Ecto neural progenitor cell (in vitro differentiated cells): ENCODE measurements at places on chromosomes 11 and 22.

GRCh38 chr11:63687845-63688244 lies 6.5 kb downstream of the RTN3 start:
- no peak for DNase-seq

GRCh38 chr11:57363131-57364080 lies 17.5 kb downstream of the PRG3 start:
- DNase-seq: no peak

DNA sequence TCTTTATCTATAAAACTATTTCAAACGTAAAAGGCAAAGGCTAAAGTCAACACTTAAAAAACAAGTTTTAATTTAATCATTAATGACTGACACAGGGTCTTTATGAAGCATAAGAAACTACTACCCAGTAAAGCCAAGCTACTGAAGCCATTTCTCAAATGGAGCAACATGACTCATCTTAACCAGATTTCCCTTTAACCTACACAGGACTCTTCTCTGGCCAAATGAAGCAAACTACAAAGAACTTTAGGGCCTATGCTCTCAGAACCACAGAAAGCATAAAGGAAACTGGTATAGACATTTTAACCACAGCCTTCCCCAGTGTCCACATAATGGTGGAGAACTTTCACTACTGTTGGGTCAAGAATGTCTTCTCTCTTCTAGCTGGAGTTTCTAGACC lies 34.7 kb downstream of the ALG9 start:
- DNase-seq: no peak

- no peak for DNase-seq
These were observed 25.9 kb upstream of the CCDC34 start for GRCh38 chr11:27388869-27389268.

- no peak for DNase-seq
These were observed 36.7 kb upstream of the TFIP11 start for GRCh38 chr22:26548984-26549383.

DNA sequence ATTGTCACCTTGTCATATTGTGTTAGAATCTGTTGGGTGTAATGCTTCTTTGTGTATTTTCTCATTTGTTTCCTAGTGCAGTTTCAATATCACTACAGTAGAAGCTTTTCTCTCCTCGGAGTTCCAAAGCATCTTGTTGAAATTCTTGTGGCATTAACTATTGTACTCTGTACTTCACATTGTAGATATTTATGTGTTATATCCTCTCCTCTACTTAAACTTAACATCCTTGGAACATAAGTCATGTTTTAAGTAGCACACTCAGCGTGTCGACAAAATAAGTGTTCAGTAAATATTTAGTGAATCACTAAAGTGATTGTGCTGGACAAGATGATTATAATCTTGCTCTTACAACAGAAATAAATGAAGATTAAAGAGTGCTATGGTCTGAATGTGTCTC lies 201.7 kb downstream of the ARHGAP42 start:
- no peak for DNase-seq

GRCh38 chr11:61571337-61571736 lies 9.5 kb downstream of the SYT7 start:
- no peak for DNase-seq

DNA sequence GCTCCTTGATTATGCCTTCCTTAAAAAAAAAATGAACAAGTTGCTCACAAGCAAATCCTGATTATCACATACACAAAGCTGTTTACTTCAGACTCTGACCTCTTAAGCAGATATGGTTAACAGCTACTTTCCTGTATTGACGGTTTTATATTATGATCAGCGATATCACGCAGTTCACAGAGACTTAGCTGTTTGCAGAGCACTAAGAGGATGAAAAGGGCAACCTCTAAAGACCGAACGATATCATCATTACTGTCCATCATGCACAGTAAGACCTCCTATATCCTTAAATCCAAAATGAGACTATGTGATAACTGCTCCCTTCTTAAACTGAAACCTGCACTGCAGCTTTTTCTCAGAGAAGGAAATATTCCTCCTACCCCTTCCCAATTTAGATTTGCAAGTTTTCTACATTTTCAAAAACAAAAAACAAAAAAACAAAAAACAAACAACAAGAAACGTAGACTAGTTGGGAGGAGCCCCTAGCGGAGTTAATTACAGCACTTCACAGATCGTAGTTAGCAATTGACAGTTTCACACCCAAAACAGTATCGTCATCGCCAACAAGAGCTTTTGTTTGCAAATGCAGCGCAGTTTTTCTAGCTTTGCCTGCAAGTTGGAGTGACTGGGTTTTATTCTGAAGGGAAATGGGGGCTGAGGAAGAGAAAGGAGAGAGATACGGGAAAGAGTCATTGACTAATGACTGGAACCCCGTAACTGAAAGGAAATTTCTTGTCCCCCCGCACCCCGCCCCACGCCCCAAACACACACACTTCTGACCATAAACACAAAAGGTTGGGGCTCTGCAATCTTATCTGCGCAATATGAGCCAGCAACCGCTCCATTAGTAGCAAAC lies 1.2 kb downstream of the DDX6 start:
- DNase-seq: no peak

- DNase-seq: no peak
These were observed 51.5 kb downstream of the RTL6 start for GRCh38 chr22:44446483-44446882.
